Keratinocyte (primary cell): ENCODE measurements at places on chromosomes 3 and 15. TPM values are rescaled to one million over a fixed set of nuclear protein-coding genes. Genes with fewer than 3 reads are reported as not detected.

The SLC22A14 gene
- 0.08 to 0.37 TPM (median 0.20 TPM) in 3 replicates for polyA plus RNA-seq

DNA sequence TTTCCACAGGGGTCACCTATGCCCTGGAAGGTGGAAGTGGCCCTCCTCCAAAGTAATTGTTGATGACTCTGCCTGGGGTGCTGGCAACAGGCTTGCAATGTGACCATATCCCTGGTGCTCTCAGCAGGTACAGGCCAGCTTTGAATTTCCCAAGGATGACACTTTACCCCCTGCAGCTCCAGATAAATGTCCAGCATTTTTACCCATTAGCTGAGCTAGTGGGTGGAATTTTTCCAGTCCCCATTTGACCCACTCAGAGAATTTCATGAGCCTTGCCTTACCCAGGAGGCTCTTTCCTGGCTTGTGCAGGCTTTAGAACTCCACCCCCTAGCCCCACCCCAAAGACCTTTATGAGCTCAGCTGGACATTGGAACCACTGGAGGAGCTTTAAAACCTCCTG lies 77.6 kb downstream of the ST8SIA2 start:
- H3K27ac ChIP-seq, result no peak overlapping the region
- no peaks in the 10 kb centered on the region for H3K36me3 ChIP-seq
- no peaks in the 10 kb centered on the region for H3K4me1 ChIP-seq
- H3K4me3 ChIP-seq, result no peak overlapping the region

DNA sequence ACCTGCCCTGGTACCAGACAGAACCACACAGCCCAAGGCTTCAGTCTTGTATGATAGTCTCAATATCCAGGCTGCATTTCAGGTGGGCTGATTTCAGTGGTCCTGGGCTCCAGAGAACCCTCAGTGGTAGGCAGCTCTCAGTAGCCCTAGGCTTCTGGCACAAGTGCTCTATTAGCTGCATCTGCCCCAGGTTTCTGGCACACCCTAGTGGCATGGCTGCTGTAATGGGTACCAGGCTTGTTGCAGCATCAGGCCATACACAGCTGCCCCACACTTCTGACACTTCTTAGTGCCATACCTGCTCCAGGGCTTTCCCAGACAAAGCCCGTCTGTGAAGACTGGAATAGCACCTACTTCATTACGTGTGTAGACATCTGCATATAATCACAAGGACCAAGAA lies 1062.2 kb upstream of the EPHA6 start:
- DNase-seq, result no peak
- no peaks in the 10 kb centered on the region for H3K36me3 ChIP-seq
- no peaks in the 10 kb centered on the region for H3K4me1 ChIP-seq
- H3K4me3 ChIP-seq, result no peak overlapping the region
- no peak overlapping the region for H3K27ac ChIP-seq

The GUCA1C gene
- polyA plus RNA-seq, result 0.15 to 0.26 TPM (median 0.26 TPM) in 3 replicates

GRCh38 chr3:171396048-171396447 lies 64.2 kb downstream of the TNIK start:
- DNase-seq, result no peak
- no peaks in the 10 kb centered on the region for H3K27me3 ChIP-seq
- H3K4me1 ChIP-seq, result no peaks in the 10 kb centered on the region
- H3K4me3 ChIP-seq, result no peak overlapping the region
- H3K36me3 ChIP-seq, result no peaks in the 10 kb centered on the region

DNA sequence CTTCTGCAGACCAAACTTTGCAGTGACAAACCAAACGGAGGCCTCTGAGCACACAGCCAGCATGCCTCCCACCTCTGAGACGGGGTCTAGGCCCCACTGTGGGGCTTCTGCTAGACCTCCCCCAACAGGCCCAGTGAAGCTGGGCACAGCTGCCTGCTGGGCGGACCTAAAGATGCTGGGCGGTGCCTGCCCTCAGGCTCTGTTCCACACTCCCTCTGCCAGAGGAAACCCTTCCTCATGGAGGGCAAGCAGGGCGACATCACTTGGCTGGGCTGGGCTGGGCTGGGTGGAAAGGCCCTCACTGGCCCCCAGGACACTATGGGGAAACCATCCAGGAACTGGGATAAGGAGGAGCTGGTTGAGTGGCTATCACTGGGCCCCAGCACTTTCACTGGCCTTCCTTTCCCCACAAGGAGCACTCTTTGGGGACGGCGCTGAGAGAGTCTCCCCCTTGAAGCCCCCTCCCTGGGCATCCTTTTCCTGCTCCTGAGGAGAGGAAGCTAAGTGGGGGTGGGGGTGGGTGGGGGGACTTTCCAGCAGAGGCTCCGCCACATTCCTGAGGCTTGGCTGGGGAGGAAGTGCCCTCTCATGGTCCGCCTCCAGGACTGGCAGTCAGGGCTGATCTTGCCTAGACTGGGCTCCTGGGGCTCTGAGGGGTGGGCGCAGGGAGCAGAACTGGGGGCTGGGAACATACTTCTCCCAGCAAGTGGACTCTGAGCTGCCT lies 98.1 kb upstream of the HACD2 start:
- H3K4me1 ChIP-seq, result no peaks in the 10 kb centered on the region
- no peak overlapping the region for H3K27ac ChIP-seq
- H3K4me3 ChIP-seq, result no peak overlapping the region
- peaks cover 32% of the 10 kb centered on the region for H3K27me3 ChIP-seq
- no peak for DNase-seq
